Fibroblast of villous mesenchyme (primary cell): ENCODE measurements at places on chromosomes 16 and 17. TPM values are rescaled to one million over a fixed set of nuclear protein-coding genes. Genes with fewer than 3 reads are reported as not detected.

GRCh38 chr17:44568945-44569858, 11.9 kb downstream of the FZD2 start:
- no peak for DNase-seq

DNA sequence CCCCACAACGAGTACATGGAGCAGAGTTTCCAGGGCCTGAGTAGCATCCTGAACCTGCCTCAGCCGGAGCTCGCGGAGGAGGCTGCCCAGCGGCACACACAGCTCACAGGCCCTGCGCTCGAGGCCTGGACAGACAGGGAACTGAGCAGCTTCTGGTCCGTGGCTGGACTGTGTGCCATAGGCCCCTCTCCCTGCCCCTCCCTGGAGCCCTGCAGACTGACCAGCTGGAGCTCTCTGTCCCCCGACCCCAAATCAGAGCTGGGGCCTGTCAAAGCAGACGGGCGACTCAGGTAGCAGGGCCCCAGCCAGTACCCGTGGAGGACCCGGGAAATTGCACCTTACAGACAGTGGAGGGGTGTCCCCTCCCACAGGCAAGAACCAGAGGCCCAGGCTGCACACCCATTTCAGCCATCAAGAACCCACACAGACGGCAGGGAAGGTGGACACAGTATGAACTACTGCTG, 13.0 kb downstream of the MRPL27 start:
- no peak for DNase-seq

GRCh38 chr16:67445441-67445912, 14.6 kb downstream of the HSD11B2 start:
- no peak for DNase-seq

GRCh38 chr17:42608305-42609181, 631 bp downstream of the RETREG3 start:
- peak; percentile 27 for DNase-seq

DNA sequence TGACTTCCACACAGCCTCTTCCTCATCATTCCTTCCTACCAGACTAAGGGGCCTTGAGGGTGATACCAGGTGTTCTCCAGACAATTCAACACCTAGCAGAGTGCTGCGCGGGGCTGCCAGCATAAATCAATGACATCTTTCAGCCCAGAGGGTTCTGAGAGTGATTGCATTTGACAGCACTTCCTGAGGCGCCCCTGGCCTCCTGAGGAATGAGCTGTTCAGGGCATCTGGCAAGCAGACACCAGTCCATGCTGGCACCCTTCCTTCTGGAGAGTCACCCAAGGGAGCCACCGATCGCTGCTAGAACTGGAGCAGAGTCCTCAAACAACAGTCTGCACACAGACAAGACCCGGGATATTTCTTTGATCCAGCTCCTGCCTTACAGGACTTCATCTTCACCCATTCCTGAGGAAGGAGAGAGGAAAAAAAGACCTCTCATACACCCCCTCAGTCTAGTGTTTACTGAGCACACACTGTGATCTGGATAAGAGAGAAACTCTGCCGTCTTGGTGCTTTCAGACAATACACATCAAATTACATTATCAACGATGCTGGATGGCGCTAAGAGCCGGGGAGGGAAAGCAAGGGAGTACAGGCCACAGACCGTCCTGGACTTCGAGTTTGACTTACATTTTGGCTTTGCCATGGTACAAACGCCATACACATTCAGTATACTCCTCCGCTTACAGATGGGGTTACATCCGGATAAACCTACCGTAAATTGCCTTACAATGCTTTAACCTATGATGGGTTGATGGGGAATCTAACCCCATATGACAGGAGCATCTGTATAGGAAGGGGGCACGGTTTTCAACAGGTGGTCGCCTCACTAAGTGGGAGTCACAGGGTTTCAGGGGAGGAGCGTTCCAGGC, 23.0 kb downstream of the NPTX1 start:
- DNase-seq, result no peak

DNA sequence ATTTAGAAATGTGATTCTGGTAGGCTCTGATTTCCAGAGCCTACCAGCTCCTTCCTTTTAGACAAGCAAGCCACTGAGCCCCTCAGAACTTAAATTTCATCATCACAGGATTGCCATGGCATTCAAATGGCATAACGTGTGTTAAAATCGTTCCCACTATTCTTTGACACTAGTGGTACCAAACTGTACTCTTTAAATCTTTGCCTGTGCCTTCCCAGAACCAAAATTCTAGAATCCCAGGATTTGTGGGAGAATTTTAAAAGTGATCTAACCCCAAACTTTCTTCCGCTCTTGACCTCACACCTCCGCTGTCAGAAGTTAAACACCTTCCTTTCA, 287 bp upstream of the INTS2 start:
- no peak for DNase-seq

GRCh38 chr16:297832-298231, 14.9 kb downstream of the PDIA2 start:
- no peak for DNase-seq

- DNase-seq, result peak; percentile 46
Observed at GRCh38 chr17:71511266-71511995, 609.4 kb upstream of the SOX9 start.

GRCh38 chr17:72183194-72183685, 62.4 kb downstream of the SOX9 start:
- DNase-seq, result no peak

- DNase-seq, result peak; percentile 45
Observed at GRCh38 chr16:66662445-66663194, 33.9 kb downstream of the CMTM4 start.

- DNase-seq, result no peak
Observed at GRCh38 chr16:68070806-68071517, 14.2 kb upstream of the NFATC3 start.

DNA sequence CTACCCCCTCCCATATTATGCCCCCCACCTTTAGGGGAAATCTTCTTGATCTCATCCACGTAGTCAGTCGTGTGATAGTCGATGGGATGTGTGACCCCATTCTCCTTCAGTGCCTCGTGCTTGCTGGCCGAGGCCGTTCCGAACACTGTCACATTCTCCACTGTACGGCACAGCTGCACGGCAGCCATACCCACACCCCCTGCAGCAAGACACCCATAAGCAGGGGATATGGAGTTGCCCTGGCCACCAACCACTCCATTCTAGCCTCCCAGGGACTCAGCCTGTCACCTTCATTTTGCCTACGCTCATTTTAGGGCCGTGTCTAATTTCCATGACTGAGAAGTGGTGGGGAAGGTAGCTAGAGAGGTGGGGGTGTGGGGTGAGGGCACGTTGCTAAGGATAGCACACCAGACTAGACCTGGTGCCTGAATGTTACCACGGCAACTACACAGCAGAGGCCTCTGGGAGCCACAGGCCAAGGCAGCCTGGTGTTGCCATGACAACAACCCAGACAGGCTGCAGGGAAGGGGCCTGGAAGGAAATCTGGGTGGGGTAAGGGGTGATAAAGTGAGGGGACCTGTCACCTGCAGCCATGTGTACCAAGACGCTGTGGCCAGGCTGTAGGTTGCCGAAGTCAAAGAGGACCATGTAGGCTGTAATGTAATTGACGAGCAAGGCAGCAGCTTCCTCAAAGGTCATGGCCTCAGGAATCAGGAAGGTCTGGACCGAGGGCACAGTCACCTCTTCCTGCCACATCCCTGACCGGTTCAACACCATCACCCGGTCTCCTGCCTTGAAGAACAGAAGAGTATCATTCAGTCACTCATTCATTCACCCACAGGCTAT, 4.0 kb downstream of the VAT1 start:
- no peak for DNase-seq

- peak; percentile 91 for DNase-seq
Observed at GRCh38 chr17:76710863-76711611, at the start of gene MXRA7. MXRA7 (minus strand) TSS chr17:76710965; CDS start chr17:76710946, 19 bp downstream.

- no peak for DNase-seq
Observed at GRCh38 chr16:57563761-57564160, 21.3 kb downstream of the ADGRG5 start.

- DNase-seq, result no peak
Observed at GRCh38 chr17:81445642-81446503, 50.6 kb downstream of the BAHCC1 start.

GRCh38 chr17:81959362-81960129, 1.4 kb downstream of the NOTUM start:
- DNase-seq, result peak; percentile 59

- DNase-seq, result no peak
Observed at GRCh38 chr16:50204453-50205108, 51.5 kb downstream of the TENT4B start.

DNA sequence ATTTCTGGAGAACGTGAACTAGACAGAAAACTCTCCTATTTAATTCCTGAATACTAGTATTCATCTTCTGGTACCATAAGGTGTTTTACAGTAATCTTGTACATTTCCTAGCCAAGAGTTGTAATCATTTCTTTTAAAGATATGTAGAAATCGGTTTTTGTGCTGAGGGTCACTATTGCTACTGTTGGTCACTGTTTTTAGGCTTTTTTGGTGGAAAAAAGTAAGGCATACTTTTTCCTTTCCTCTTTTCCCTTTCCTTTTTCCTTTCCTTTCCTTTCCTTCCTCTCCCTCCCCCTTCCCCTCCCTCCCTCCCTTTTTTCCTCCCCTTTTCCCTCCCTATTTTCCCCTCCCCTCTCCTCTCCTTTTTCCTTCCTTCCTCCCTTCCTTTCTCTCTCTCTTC, 706.4 kb upstream of the GOT2 start:
- DNase-seq, result no peak

DNA sequence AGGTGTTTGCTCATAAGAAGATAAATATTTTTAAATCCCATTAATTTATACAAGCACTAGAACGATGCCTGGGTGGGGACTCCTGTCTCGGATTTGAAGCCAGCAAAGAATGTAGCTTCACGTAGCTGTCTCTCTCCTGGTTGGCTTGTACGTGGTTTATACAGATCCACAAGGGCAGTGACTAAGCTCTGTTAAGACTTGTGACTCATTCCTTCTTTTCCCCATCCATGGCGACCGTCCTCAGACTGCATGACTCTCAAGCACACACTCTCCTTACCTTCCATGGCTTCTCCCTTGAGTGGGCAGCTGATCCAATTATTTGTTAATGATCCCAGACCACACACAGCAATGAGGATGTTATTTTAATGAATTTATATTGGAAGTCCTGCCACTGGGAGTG, 679.7 kb upstream of the SOX9 start:
- peak; percentile 73 for DNase-seq

- DNase-seq, result no peak
Observed at GRCh38 chr16:27340654-27341053, 26.9 kb downstream of the IL4R start.

GRCh38 chr17:78839762-78840529, 668 bp downstream of the USP36 start:
- peak; percentile 88 for DNase-seq

DNA sequence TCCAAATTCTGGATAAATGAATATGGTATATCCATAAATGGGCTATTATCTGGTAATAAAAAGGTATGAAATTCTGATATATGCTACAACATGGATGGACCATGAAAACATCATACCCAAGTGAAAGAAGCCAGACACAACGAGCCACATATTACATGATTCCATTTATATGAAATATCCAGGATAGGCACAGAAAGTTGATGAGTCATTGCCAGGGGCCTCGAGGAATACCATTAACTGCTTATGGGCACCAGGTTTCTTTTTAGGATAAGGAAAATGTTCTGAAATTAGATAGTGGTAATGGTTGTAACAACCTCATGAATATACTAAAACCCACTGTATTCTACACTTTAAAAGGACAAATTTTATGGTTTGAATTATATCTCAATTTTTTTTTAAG, 123.2 kb downstream of the PITPNC1 start:
- peak; percentile 32 for DNase-seq

GRCh38 chr16:79601092-79601930, 774 bp upstream of the MAF start:
- DNase-seq, result peak; percentile 44

GRCh38 chr17:33127706-33128105, 136.1 kb downstream of the SPACA3 start:
- DNase-seq, result no peak

- DNase-seq, result no peak
Observed at GRCh38 chr16:28288114-28288513, 4.2 kb upstream of the SBK1 start.

- no peak for DNase-seq
Observed at GRCh38 chr17:19724501-19725420, 8.4 kb upstream of the SLC47A2 start.

DNA sequence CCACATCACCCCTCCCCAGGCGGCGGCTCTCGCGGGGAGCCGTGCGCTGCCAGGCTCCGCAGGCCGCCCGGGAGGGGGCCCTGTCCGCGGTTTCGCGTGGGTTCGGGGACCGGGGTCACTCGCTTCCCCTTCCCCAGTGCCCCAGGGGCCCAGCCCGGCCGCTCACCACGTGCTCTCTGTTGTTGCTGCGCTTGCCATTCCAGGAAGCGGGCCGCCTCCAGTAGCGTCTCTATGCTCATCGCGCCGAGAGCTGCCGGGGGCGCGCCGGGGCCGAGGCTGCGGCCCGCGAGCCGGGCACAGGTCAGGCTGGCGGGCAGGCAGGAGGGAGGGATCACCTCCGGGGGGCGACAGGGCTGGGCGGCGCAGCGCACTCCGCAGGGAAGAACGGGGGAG, 390 bp downstream of the MNT start:
- DNase-seq, result peak; percentile 64

DNA sequence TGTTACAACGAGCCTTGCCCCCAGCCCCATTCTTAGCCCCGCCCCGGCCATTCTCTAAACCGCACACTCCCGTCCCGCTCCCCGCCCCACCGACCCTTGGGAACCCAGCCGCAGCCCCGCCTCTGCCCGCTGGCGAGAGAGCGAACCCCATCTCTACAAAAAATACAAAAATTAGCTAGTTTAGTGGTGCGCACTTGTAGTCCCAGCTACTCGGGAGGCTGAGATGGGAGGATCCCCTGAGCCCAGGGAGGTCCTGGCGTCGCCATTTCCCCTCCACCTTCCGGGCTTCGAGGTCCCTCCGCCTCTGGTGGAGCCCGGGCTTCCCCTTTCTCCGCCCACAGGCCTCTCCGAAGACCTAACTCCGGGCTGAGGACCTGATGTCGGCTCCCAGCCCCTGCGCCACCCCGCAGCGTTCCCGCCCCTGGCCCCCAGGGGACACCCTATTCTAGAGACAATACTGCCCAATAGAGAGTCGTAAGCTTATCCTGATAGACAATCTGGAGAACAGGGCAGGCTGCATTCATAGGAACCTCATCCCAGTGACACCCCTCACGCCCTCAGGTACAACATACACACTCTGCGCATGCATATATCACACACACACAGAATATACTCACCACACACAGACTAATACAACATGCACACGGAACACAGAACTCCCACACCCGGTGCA, 480 bp upstream of the PROCA1 start:
- DNase-seq, result no peak

Gene BRICD5
- total RNA-seq, result 1.6 and 1.7 TPM in 2 replicates

Gene HS3ST3A1
- total RNA-seq, result 13.8 and 15.5 TPM in 2 replicates

Gene SLC47A1
- total RNA-seq, result under 0.01 and 0.86 TPM in 2 replicates

Gene CAPNS2
- total RNA-seq, result 1.3 and 2.6 TPM in 2 replicates

Gene BTBD17
- not detected in 2 replicates for total RNA-seq

Gene PLXDC1
- total RNA-seq, result 0.43 and 0.64 TPM in 2 replicates

Gene PIMREG
- total RNA-seq, result 18.1 and 18.4 TPM in 2 replicates

Gene RBFOX1
- total RNA-seq, result not detected in 2 replicates

Gene PRSS33
- total RNA-seq, result not detected in 2 replicates

Gene ATP2C2
- not detected in 2 replicates for total RNA-seq

Gene HOXB4
- 1.7 and 1.9 TPM in 2 replicates for total RNA-seq

Gene SPATA33
- 3.5 and 3.9 TPM in 2 replicates for total RNA-seq

Gene GCGR
- total RNA-seq, result not detected in 2 replicates

Gene SALL1
- 3.5 and 4.5 TPM in 2 replicates for total RNA-seq

Gene SLFN12
- 30.6 and 47.9 TPM in 2 replicates for total RNA-seq

Gene KIF18B
- 3.9 and 5.2 TPM in 2 replicates for total RNA-seq
